A549 treated with CORT108297 at 1 μM for 4 hours (cell line): ENCODE measurements at places on chromosomes 16 and 17. TPM values are rescaled to one million over a fixed set of nuclear protein-coding genes. Genes with fewer than 3 reads are reported as not detected.

The PIRT gene
- total RNA-seq: not detected in 5 replicates

The GDPD3 gene
- 1.2 to 3.0 TPM (median 1.8 TPM) in 5 replicates for total RNA-seq

The CAMKK1 gene
- 14.0 to 18.0 TPM (median 17.6 TPM) in 5 replicates for total RNA-seq

The CD300H gene
- 0.32 to 0.76 TPM (median 0.53 TPM) in 5 replicates for total RNA-seq

The RPRML gene
- total RNA-seq: 0.45 to 1.1 TPM (median 0.75 TPM) in 5 replicates

The SPIRE2 gene
- 5.9 to 8.8 TPM (median 8.1 TPM) in 5 replicates for total RNA-seq

The SOST gene
- 0.04 to 0.07 TPM in 2 of 5 replicates, not detected in the others for total RNA-seq

The PLA2G10 gene
- total RNA-seq: 0.21 to 0.29 TPM (median 0.24 TPM) in 4 of 5 replicates, not detected in the other

The CMTM1 gene
- total RNA-seq: 0.63 to 1.7 TPM (median 1.2 TPM) in 5 replicates

The EVPLL gene
- total RNA-seq: not detected in 5 replicates

The TSPOAP1 gene
- total RNA-seq: not detected in 5 replicates

The RAB11FIP4 gene
- 1.2 to 2.0 TPM (median 1.7 TPM) in 5 replicates for total RNA-seq

The ZNF594 gene
- 1.2 to 1.8 TPM (median 1.5 TPM) in 5 replicates for total RNA-seq

The FOXN1 gene
- total RNA-seq: 0.02 to 0.06 TPM (median 0.04 TPM) in 4 of 5 replicates, not detected in the other

The TAC4 gene
- not detected in 5 replicates for total RNA-seq

The SLC9A5 gene
- 1.3 to 1.8 TPM (median 1.7 TPM) in 5 replicates for total RNA-seq

The ADCY7 gene
- 10.4 to 22.1 TPM (median 18.0 TPM) in 5 replicates for total RNA-seq

The RND2 gene
- total RNA-seq: 0.13 to 0.22 TPM (median 0.15 TPM) in 5 replicates

The GNAO1 gene
- total RNA-seq: 0.26 to 0.69 TPM (median 0.40 TPM) in 5 replicates

The EMC6 gene
- total RNA-seq: 122 to 168 TPM (median 162 TPM) in 5 replicates

The GLIS2 gene
- total RNA-seq: 22.3 to 35.4 TPM (median 32.7 TPM) in 5 replicates

The KRT20 gene
- 0.18 to 0.28 TPM (median 0.26 TPM) in 5 replicates for total RNA-seq

The SYT17 gene
- total RNA-seq: 10.8 to 13.7 TPM (median 12.2 TPM) in 5 replicates
